ENCODE measurements at places on chromosomes 5 and 9.

- no peak for DNase-seq
Measured at GRCh38 chr5:143432658-143433239, 29.3 kb upstream of the NR3C1 start.

- no peak for DNase-seq
Measured at GRCh38 chr9:91474656-91475055, 51.0 kb upstream of the NFIL3 start.

DNA sequence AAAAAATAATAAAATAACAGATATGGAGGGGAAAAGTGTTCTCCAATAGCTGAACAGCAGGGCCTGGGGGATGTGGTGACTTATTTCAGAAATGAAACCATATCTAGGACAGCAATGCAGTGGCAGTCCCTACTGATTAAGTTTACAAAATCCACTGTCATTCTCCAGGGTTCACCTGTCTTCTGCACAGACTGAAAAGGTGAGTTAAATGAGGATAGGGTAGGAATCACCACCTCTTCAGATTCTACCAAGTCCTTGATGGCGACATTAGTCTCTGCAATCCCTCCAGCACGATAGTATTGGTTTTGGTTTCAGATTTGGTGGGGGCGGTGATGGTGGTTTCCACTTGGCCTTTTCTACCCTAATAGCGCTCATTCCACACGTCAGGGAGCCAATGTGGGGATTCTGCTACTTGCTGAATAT, 32.3 kb upstream of the NPM1 start:
- DNase-seq: no peak

GRCh38 chr5:40260361-40260760, 419.4 kb upstream of the PTGER4 start:
- DNase-seq: no peak

GRCh38 chr9:21585756-21586752, 103.9 kb upstream of the IFNE start:
- DNase-seq: no peak

DNA sequence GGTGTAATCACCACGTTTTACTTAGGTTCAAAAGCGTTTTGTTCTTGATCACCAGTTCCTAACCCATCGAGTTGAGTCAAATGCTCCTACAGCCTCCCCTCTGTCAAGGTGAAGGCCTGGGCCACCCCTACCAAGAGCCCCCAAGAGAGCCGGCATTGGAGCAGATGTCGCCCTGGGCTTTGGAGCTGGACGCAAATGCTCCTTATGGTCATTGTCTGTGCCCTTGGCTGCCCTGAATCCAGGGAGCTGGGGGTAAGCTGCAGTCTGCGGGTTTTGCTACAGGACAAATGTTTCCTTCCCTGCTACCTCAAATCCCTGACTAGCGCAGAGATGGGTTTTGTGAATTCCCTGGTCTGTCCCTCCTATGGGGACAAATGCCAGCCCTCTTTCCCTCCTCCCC, 4.9 kb downstream of the RNF183 start:
- no peak for DNase-seq

- no peak for DNase-seq
Measured at GRCh38 chr5:115262011-115262320, 711 bp downstream of the PGGT1B start.

DNA sequence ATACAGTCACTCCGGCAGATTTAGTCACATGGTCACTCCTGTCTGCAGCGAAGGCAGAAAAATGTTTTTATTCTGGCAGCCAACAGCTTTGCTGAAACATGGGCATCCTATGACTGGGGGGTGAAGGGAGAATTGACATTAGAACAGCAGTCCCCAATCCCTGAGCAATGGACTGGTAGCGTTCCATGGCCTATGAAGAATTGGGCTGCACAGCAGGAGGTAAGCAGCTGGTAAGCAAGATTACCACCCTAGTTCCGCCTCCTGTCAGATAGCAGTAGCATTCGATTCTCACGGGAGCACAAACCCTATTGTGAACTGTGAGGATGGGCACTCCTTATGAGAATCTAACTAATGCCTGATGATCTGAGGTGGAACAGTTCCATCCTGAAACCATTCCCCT, 93.1 kb upstream of the FTMT start:
- DNase-seq: no peak

GRCh38 chr5:67315082-67315989, 118.7 kb upstream of the CD180 start:
- no peak for DNase-seq

GRCh38 chr5:15983392-15983791, 196.2 kb downstream of the MARCHF11 start:
- DNase-seq: no peak

DNA sequence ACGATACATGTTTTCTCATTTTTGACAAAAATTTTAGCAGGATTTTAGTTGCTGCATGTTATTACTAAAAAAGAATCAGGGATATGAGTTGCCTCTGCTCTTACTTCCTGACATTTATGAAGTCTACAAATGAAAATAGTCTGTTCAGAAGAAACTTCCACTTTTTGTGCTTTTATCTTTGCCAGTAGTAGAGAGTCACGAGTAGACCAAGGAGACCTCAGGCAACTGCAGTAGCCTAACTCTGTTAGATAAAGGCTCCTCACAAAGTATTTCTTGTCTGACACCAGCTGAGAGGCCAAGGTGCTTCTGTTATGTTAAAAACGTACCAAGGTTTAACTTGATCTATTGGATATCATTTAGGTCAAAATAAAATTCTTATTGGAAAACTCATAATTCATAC, 333.9 kb downstream of the NR2F1-AS1 start:
- DNase-seq: no peak

DNA sequence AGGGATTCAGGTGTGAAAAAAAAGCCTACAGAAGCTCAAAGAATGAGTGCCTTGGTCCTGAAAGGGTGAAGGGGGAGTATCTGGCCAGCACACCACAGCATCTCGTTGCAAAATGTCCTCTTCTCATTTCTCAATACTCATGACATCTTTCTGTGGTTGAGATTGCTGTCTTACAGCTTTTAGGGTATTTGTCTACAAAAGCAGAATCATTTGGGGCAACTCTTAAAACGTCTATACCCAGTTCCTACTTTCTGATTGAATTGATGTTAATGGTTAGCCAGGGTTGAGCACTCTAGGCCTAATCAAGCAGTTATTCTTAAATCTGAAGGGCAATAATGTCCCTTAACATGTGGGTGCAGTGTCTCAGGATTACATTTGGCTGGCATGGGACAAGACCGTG, 21.2 kb upstream of the PCSK5 start:
- DNase-seq: no peak

DNA sequence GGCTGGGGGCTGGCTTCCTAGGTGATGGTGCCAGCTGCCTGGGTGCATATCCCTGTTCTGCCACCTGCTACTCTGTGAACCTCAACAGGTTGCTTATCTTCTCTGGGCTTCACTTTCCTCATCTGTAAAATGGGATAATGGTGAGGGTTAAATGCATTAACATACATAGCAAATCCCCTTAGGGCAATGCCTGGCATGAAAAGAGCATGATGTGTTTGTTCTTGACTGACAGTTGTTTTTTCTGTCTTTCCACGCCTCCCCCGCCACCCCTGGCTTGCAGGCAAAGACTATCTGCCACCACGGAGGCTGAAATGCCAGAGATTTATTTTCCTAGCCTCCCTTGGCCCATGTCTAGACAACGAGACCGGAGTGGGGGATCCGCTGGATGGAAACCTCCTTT, 280.5 kb downstream of the NSG2 start:
- no peak for DNase-seq

DNA sequence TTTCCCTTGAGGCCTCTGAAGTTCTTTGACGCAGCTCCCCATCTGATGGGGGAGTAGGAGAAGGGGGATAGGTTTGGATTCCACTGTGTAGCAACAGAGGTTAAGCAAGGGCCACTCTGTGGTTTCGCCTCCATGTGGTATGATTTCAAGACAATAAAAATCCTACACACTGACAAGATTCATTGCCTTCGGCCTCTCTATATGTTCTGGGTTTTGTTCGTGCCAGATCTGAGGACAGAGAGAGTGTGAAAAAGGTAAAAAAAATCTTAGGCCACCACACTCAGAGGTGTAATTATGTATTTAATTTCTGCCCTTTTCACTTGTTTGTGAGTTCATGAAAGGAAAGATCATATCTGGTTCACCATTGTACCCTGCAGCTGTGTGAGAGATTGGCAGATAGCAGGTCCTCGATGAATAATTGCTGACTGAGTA, 715.2 kb upstream of the ZNF608 start:
- no peak for DNase-seq

- no peak for DNase-seq
Measured at GRCh38 chr9:89963280-89963679, 358.5 kb downstream of the GADD45G start.

DNA sequence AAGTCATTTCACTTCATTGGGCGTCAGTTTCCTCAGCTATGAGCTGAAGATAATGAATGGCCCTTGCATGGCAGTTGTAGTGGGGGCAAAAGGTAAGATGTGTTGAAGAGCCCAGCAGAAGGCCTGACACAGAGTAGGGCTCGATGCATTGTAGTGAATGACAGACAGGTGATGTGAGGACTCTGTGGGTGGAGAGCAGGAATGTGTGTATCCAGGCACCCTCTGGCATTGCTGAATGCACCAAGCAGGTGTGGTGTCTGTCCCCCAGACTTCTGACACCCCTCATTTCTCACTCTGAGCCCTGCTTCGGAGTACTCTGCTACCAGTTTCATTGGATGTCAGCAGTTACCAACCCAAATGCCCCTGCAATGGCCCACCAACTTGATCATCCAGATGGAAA, 22.4 kb downstream of the LHX2 start:
- no peak for DNase-seq

DNA sequence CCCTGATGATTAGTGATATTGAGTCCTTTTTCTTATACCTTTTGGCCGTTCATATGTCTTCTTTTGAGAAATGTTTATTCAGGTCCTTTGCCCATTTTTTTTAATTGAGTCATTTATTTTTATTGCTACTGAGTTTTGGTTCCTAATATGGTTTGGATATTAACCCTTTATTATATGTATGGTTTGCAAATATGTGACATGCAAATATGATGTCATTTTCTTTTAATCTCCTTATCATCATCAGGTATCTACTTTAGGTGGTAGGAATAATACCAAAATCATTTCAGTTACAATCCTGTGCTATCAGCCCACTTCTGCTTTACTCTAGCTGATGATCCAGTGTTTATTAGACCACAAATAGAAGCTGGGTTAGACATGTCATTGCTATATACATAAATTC, 102.3 kb upstream of the TRPC7 start:
- DNase-seq: no peak

DNA sequence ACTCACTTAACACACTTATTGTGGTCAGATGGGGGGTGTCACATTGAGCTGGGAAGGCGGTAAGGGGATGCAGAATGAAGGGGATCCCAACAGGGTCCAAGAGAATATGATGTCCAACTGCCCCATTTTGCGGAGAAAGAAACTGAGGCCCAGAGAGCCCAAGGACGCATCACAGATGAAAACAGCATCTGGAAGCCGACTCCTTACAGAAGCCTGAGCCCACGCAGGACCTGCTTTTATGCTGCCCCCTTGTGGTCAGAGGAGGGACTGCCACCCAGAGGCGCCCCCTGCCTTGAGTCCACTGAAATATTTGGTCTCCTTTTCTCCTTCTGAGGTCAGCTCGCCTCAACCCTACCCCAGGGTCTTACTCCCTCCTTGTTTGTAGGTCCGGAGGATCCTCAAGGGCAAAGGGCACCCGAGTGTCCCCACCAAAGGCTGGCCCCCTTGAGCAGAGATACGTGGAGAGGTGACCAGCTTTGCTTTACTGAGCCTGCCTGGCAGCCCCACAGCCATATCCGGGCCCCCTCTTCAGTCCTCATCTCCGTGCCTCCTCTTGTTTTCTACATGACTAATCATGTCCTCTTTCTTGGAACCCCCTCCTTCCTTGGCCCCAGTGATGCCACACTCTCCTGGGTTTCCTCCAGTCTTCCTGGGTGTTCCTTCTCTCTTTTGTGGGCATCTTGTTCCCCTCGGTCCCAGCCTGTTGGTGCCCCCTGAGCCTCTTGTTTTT, 30.0 kb upstream of the TTLL11 start:
- peak; percentile 41 for DNase-seq

DNA sequence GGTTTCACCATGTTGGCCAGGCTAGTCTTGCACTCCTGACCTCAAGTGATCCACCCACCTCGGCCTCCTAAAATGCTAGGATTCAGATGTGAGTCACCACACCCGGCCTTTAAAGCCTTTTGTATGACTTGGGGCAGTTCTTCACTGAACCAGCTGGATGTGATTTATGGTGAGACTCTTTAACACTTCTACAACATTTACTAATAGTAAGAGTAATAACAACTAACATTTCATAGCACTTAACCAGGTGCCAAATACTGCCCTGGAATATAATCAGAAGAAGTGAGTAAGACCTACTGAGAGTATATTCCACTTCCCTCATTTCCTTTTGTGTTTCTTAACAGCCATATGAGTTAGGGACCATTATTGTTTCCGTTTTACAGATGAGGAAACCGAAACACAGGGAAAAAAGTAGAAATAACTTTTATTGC, 10.0 kb downstream of the ZSWIM6 start:
- no peak for DNase-seq

DNA sequence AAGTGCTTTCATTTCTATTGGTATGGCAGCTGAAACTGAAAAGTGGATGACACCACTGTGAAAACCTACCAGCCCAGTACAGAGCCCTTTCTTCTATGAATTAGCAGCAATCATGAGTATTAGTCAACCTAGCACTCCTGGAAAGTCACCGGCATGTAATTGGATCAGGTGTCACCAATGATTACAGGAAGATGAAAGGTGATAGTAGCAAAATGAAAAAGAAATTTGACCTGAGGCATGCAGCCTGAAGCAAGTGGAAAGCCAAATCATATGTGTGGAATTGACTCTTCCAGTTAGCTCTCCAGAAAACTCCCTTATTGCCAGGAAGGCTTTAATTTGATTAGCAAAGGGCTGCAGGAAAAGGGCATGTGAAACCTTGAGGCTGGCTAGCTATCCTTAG, 81.2 kb upstream of the NAA35 start:
- DNase-seq: no peak

GRCh38 chr5:60333005-60333571, 366.9 kb downstream of the DEPDC1B start:
- DNase-seq: no peak

GRCh38 chr9:137445275-137445807, 4.2 kb upstream of the ENTPD8 start:
- peak; percentile 74 for DNase-seq

DNA sequence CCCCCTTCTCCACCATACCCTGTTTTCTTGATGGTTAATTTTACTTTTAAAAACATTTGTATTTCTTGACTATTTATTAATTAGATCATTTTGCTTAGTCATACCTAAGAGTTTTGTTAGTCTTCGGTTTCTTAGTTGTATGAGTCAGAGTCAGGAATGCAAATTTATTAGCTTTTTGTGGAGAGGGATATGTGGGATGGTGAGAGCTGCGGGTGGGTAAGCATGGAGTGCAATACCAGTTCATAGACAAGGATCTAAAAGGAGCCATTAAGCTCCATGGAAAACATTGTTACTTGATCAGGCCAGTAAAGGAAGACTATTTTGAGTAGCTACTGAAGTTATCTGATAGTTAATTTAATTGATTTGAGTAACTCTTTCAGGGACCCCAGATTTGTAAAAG, 77.5 kb downstream of the ZSWIM6 start:
- no peak for DNase-seq
